ENCODE measurements at places on chromosomes 16 and 17. TPM values are rescaled to one million over a fixed set of nuclear protein-coding genes. Genes with fewer than 3 reads are reported as not detected.

Gene PERCC1
- total RNA-seq = not detected

Gene ZNF205
- total RNA-seq = 0.47 TPM

Gene TMEM204
- total RNA-seq = 20.8 TPM

Gene GPR139
- total RNA-seq = not detected

Gene GSDMA
- 0.69 TPM for total RNA-seq

Gene GRAP
- 9.7 TPM for total RNA-seq

Gene CCL16
- not detected for total RNA-seq

Gene ASB16
- 0.09 TPM for total RNA-seq

Gene TEX19
- total RNA-seq = 0.09 TPM

Gene MFSD6L
- total RNA-seq = 0.14 TPM

Gene LRRC37A3
- 12.8 TPM for total RNA-seq

Gene KRT16
- not detected for total RNA-seq

Gene SHCBP1
- total RNA-seq = 43.9 TPM

Gene TP53TG3
- total RNA-seq = not detected

Gene CIBAR2
- not detected for total RNA-seq

Gene GRAPL
- 6.4 TPM for total RNA-seq

Gene LDHD
- 0.09 TPM for total RNA-seq

Gene PTGES3L
- 0.66 TPM for total RNA-seq

Gene EVI2A
- total RNA-seq = 30.4 TPM

Gene FDXR
- total RNA-seq = 18.8 TPM

Gene PRSS8
- not detected for total RNA-seq

Gene ITGAD
- not detected for total RNA-seq

Gene RCVRN
- total RNA-seq = not detected

Gene P2RX1
- total RNA-seq = 0.78 TPM

Gene CXCL16
- total RNA-seq = 2.5 TPM

Gene RNF43
- 0.95 TPM for total RNA-seq

Gene TMC7
- total RNA-seq = not detected

Gene CIITA
- total RNA-seq = 6.4 TPM
